ENCODE measurements at places on chromosomes 13 and 19.
A peak's percentile ranks its signal among the peaks of the same experiment; 100 is the strongest.

GRCh38 chr19:16861011-16861410 lies 27.8 kb upstream of the F2RL3 start:
- no peak for DNase-seq

DNA sequence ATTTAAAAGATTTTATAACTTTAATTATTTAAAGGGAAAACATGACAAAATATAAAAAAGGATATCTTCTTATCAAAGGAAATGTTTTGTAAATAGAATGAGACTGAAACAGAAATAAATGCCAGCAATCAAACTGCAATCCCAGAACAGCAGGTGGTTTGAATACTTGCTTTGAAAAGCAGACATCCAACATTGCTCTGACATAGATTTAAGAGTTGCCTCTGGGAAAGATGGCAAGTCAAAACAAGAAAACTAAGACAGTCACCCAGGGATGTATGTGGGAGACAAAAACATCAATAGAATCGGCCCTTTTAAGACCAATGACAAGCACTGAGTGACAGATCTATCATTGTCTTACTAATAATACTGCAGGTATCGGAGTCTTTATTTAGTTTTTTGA lies 789.7 kb upstream of the GPC6 start:
- no peak for DNase-seq

DNA sequence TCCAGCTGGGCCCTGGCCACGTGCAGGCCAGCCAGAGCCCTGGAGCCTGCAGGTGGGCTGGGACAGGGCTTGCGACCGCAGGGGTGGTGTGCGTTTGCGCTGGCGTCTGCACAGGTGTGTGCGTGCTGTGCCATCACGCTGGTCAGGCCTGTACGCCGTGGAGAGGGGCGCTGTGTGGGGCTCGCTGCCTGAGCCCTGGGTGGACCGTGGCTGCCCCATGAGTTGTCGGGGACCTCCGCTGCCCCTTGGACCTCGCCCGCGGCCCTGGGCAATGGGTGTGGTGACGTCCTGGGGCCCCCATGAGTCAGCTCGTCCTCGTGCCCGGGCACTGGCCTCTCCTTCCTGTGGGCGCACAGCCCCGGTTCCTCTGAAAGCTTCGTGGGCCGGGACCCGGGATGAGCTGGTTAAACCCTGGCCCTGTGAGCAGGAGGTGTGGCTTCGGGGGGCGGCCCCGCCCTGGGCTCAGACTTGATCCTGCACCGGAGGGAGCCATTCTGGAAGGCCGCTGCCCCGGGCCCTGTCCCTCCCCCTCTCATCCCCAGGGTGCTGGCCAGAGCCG lies 6.8 kb downstream of the CSNK1G2 start:
- no peak for DNase-seq

DNA sequence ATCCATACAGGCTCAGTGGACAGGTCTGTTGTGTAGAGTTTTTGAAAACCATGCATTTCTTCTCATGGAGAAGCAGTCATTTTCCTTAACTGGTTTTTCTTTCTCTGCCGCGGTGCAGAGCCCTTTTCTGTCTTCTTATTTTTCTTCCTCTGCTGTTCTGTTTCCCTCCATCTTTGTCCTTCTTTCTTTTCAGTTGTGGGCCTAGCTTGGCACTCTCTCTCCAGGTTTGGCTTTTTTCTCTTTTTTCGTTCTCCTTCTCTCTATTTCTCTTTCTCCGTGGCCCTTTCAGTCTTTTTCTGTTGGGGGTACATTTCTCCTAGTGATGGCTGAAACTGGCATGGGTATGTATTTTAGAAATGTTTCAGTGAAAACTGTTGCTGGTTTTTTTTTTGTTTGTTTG lies 24.1 kb downstream of the NFIX start:
- DNase-seq: no peak

DNA sequence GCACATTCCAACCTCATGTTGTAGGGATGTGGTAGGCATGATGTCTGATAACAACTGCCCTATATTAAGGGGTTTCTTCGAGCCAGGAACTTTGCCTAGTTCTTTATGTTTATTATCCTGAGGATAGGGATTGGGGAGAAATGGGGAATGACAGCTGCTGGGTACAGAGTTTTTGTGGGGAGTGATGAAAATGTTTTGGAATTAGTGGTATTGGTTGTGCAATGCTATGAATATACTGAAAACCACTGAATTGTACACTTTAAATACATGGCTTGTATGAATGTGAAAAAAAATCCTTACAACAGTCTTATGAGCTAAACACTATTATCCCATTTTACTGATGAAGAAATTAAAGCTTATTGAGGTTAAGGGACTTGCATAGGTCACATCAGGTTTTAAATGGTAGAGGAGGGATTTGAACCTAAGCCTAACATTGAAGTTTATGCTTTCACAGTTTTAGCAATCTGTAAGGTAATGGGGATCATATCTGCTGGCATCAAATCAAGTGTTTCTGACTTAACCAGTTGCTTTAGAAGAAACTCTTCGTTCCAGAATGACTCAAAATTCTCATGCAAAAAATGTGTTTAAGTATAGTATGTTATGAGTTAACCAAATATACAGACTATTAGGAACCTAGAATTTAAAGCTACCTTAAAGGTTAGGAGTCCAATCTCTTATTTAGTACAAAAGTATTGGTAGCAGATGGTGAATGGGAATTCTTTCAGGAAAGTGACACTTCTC lies 61.4 kb downstream of the ERCC5 start:
- DNase-seq: no peak

GRCh38 chr13:81686877-81687276 lies 1346.0 kb upstream of the SPRY2 start:
- peak; percentile 42 for DNase-seq

- peak; percentile 35 for DNase-seq
These were observed at the start of gene GNG7 for GRCh38 chr19:2702170-2703076. Gene GNG7 (minus strand): TSS chr19:2702694. CDS start chr19:2520688, 182,006 bp downstream.

DNA sequence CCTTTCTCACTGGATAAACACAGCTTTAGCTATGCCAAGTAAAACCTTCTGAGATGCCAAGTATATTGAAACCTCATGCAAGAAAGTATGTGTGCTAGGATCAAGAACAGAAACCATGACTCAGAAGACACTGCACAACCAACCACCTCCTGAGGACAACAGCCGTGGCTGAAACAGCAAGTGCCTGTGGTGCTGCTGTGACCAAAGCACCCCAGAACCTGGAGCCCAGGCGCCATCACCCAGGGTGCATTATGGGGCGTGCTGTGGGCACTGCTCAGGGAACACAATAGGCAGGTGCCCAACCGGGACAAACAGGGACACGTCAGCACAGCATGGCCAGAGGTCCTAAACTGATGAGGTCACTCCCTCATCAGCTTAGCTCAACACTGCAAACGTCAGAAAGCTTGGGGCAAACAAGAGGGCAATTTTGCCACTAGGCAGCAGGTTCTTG lies 101.3 kb upstream of the SLC15A1 start:
- DNase-seq: no peak

GRCh38 chr13:65378943-65379519 lies 1851.1 kb downstream of the PCDH9 start:
- no peak for DNase-seq

DNA sequence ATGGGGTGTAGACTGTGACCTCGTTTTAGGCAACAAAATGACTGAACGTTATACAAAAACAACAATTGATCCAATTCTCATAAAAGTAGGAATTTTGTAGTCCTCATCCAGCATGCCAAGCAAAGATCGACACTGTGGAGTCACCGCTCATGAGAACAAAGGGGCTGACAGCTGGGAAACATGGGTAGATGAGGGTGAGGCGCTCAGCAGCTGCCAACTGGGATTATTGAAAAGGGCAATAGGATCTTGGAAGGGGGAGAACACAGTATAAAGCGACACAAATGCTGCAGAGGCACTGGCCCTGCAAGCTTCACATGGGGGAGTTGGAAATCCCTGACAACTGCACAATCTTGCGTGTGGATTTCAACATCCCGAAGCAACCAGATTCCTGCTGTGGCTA lies 5.4 kb upstream of the ZNF765 start:
- no peak for DNase-seq

DNA sequence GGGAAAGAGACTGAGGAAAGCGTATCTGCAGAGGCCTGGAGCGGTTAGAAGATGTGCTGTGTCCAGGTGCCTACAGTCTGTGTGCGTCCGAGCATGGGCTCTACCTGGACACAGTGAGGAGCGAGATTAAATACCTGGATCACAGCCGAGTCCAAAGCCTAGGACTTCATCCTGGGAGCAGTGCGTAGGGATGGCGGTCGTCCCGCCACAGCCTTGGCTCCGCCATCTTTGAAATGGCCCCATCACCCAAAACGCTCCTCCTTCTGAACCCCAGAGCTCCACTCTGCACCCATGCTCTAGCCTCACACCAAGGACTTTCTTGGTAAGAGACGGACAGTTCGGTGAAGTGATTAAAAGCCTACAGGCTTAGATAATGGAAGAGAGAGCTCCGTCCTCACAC lies 19.8 kb downstream of the GP6 start:
- no peak for DNase-seq

DNA sequence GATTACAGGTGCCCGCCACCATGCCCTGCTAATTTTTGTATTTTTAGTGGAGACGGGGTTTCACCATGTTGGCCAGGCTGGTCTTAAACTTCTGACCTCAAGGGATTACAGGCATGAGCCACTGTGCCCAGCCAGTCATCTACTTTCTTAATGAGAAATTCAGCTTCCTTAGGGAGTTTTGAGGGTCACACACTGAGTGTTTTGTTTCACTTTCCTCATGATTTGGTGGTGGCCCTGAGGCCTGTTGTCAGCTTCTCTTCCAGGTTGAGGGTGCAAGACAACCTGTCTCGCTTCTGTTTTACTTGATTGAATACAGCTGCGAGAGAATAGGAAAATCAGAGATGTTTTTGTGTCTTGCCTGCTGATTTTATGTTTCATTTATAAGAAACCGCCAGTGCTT lies 9.9 kb downstream of the FRY start:
- no peak for DNase-seq

GRCh38 chr13:30743319-30744055 lies 8.1 kb downstream of the ALOX5AP start:
- no peak for DNase-seq

DNA sequence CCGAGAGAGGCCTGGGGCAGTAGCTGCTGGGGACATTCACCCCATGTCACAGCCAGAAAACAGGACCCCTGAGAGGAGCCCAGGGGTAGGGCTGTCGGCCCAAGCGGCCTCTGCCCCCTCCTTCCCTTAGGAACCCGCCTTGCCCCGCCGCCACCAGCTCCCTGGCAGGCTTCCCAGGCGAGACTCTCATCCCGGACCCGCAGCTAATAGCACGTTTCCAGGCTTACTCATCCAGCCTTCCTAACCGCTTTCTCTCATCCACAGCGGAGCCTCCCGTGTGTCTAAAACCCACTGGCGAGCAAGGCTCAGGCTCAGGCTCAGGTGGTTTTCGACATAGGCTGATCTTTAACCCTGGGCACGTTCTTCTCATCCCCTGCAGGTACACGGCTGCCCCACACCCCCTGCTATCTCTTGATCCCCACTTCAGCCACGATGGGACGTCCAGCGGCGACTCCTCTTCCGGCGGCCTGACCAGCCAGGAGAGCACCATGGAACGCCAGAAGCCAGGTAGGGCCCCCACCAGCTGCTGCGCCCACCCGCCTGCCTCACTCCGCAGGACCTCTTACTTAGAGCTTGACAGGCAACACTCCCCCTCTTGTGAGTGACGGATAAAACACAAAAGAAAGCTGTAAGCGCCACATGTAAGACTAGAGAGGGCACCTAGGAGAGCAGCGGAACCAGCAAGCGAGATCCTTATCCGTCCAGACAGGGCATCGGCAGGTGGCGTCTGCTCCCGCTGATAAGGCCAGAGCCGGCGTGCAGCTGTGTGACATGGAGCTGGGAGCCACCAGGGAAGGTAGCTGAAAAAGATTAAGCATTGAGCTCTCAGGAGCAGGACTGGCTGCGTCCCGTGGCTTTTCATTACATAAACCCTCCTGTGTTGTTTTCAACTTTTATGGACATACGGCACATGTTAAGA lies 71.3 kb downstream of the DPF1 start:
- peak; percentile 88 for DNase-seq

- no peak for DNase-seq
These were observed 483.2 kb downstream of the EFNB2 start for GRCh38 chr13:106052200-106052767.

GRCh38 chr19:43595605-43595998 lies 332 bp downstream of the IRGQ start:
- DNase-seq: no peak

DNA sequence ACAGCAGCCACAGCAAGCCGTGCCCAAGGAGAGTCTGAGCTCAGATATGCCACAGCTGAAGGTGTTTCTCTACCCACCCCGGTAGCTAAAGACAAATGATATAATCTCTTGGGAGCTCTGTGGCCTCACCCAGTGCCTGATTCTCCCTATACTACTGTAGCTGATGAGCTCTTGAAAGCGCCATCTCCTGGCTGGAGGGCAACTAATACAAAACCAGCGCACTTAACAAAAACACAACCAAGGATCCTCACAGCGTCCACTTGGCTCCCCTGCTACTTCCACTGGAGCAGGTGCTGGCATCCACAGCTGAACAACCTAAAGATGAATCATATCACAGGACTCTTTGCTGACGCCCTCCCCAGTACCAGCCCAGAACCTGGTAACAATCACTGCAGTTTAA lies 1212.0 kb downstream of the PCDH17 start:
- no peak for DNase-seq

GRCh38 chr19:2668175-2668763 lies 34.2 kb downstream of the GNG7 start:
- no peak for DNase-seq

DNA sequence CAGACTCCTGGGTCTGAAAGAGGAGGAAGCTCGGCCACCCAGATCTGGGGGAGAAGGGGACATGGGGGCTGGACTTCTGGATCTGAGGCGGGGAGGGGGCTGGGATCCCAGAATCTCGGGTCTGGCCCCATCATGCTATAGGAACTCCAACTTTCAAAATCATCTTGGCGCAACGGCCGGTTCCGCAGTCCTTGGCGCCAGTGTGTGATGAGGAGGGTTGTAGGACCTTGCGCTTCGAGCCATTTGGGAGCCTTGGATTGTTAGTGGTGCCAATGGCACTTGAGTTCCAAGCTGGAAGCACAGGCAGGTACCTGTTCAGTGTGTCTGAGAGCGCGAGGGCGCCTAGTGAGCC lies 324 bp downstream of the RUVBL2 start:
- no peak for DNase-seq

GRCh38 chr19:3701200-3701599 lies 932 bp upstream of the PIP5K1C start:
- DNase-seq: no peak
